Hair follicular keratinocyte (primary cell): ENCODE measurements at places on chromosomes 13 and 19. TPM values are rescaled to one million over a fixed set of nuclear protein-coding genes. Genes with fewer than 3 reads are reported as not detected.

Gene RTBDN
- not detected in 2 replicates for total RNA-seq

Gene MISP
- total RNA-seq = 7.2 and 12.6 TPM in 2 replicates

Gene CGB3
- total RNA-seq = not detected in 2 replicates

Gene KLF1
- total RNA-seq = not detected in 2 replicates

Gene ZNF543
- 4.4 and 4.7 TPM in 2 replicates for total RNA-seq

Gene ZNF491
- total RNA-seq = 0.11 and 0.23 TPM in 2 replicates

Gene LYPD3
- 18.9 and 22.7 TPM in 2 replicates for total RNA-seq

Gene SBK2
- total RNA-seq = not detected in 2 replicates

Gene PRRG2
- 5.7 and 8.2 TPM in 2 replicates for total RNA-seq

Gene LAIR1
- not detected in 2 replicates for total RNA-seq

Gene MIR17HG
- 4.1 and 4.5 TPM in 2 replicates for total RNA-seq

Gene BORCS8
- 12.7 and 15.9 TPM in 2 replicates for total RNA-seq

Gene GPC6
- total RNA-seq = 2.7 and 4.7 TPM in 2 replicates
